ENCODE measurements at places on chromosomes 3 and 15.

- no peak for DNase-seq
Observed at GRCh38 chr3:190346541-190346940, 24.3 kb upstream of the CLDN1 start.

DNA sequence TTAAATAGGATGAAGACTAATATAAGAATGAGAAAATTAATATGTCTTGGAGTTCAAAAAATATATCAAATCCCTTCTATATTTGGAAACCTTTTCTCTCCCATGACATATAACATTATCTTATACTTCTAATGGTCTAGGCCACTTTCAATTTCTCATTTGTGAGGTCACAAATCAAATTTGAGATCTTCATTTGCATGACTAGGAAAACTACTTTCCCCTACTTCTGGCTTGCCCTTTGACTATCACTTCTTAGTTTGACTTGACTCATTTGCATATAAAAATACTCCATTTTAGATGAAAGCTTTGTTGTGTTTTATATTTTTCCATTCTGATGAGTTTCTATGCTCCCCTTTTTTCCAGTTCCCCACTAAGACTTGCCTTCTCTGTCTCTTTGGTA is 598.6 kb upstream of the TBL1XR1 start:
- DNase-seq = no peak

GRCh38 chr3:185215873-185216606 is 37.8 kb downstream of the EHHADH start:
- DNase-seq = no peak

DNA sequence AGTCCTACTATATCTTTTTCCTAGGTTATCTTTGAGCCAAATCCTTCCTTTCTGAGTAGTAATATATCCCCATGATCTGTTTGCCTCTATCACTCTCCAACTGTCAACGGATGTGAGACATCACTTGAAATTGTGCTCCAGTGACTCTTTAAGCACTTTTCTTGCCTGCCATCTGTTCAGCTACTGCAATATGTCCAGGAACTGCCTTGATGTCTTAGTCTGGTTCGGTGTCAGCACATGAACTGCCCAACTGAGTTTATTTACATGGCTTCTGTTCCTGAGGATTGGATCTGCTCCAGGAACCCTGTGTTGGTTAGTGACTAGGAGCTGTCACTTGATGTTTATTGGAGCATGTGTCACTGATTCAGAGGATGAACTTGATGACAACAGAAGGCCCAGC is 116.5 kb downstream of the SLC9A9 start:
- DNase-seq = no peak

GRCh38 chr15:79065361-79065705 is 25.2 kb downstream of the RASGRF1 start:
- no peak for DNase-seq

GRCh38 chr3:170228093-170228766 is 6.0 kb downstream of the PRKCI start:
- DNase-seq = no peak

DNA sequence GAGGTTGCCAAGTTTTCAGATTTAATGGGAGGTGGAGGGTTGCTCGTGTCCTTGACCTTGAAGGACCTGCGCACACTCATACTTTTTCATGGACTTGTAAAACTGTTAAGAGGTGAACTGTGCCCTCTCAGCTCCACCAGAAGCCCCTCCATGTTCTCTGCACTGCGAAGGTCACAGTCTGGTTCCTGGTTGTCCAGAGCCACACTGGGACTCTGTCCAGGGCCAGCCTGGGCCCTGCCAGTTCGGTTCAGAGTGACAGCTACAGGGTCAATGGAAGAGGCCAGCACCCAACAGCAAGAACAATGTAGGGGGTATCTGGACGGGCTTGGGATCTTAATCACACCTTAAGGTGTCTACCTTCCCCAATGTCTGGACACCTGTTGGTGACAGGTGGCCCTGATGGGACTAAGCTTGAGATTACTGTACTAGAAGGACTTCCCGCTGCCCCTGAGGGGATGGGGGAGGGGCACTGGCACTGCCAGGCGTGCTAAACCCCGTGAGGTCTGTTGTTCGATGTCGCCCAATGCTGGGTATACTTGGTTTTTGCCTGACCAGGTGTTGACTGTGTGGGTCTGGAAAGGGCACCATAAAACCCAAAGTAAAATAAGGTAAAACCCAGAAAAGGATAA is 34.7 kb downstream of the GRK7 start:
- no peak for DNase-seq

- DNase-seq = no peak
Observed at GRCh38 chr3:37248164-37248563, 73.8 kb upstream of the LRRFIP2 start.

DNA sequence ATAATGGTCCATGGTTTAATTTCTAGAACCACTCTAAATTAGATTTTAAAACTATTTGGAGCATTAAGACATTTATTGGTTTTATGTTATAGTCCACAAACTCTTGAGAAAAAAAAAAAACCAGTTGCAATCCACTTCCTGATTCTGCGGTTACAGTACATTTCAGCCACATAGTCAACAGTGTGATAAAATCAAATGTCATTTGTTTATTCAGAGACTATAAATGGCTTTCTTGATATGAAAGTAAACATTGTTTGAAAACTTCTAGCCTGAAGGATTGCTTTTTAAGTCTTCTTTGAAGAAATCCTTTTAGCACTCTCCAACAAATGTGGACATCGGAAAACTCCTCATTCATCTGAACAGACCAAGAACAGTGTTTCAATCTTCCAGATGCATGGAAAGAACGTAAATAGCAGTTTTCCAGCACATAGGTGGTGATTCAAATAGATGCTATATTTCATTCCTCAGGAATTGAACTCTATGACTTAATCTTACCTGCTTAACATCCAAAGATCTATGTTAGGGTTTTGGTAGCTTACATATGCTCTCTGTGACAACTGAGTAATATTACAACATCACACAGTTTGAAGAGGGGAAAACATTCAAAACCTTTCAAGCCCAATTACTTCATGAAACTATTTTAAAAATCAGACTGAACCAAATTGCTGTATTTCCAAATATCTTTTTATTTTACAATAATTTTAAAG is 87.8 kb upstream of the UBE2E2 start:
- DNase-seq = no peak

Data from activated T-helper 9 cell treated with anti-CD3 and anti-CD28 coated beads, Interleukin-2, amount 50 U/mL, for 16 hours (primary cell).